ENCODE measurements at places on chromosomes 3 and 15.

- no peak for DNase-seq
These were observed 7.5 kb upstream of the PPP1R14D start for GRCh38 chr15:40836020-40836419.

DNA sequence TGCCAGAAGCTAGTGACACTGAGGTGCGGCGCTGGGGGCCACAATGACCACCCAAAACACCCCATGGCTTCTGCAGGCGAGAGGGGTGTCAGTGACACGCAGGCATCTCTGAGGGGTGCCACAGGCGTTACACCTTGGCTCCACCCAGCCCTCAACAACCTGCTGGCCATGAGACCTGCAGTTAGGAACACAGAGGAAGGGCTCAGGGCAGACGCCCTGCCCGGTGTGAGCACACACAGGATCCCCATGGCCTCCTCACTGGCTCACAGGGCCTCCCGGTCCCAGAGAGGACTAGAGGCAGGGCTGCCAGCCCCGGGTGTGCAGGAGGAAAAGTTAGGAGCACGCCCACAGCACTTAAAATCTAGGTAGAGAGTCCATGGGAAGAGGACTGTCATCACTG is 35.1 kb downstream of the CYFIP1 start:
- DNase-seq: no peak

- no peak for DNase-seq
These were observed 569.0 kb downstream of the TUSC7 start for GRCh38 chr3:117278424-117279190.

DNA sequence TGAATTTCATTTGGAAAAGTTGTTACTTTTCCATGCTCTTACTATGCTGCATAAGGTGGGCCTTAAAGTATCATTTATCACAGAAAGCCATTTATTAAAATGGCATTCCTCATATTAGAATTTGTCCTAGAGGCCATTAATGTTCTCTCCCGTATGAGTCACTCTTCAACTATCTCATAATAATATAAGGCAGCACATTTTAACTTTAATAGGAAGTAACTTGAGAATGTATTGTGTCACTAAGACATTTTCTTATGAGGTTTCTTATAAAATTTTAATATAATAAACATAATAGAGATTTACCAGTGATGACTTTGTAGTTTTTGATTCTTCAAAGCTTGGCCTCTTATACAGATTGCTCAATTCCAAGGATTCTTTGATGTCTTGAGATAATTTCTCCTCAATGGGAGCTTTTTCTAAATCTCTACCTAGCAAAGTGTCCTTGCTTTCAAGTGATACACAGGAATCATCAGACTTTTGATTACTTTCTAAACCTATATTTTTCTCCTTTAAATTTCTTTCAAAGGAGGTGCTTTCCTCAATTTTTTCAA is 74.7 kb downstream of the ZBBX start:
- no peak for DNase-seq

DNA sequence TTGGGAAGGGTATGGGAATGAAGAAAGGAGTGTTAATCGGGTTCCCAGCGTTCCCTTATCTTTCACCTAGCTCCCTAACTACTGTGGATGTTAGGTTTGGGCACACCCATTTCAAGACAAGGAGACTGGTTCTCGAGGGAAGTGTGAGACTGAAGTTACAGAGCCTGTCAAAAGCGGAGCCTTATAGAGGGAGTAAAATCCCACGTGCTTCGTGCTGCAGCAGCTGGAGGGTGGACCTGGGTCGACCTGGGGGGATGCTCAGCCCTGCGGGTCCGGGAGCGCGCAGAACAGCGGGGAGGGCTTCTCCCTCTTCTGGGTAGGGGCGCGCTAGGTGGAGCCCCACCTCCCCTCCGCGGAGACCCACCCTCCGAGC is 314 bp upstream of the TMED3 start:
- peak; percentile 33 for DNase-seq

Data from heart left ventricle (tissue), 16 donors.